ENCODE measurements at places on chromosomes 2 and 18.
A peak's percentile ranks its signal among the peaks of the same experiment; 100 is the strongest.

DNA sequence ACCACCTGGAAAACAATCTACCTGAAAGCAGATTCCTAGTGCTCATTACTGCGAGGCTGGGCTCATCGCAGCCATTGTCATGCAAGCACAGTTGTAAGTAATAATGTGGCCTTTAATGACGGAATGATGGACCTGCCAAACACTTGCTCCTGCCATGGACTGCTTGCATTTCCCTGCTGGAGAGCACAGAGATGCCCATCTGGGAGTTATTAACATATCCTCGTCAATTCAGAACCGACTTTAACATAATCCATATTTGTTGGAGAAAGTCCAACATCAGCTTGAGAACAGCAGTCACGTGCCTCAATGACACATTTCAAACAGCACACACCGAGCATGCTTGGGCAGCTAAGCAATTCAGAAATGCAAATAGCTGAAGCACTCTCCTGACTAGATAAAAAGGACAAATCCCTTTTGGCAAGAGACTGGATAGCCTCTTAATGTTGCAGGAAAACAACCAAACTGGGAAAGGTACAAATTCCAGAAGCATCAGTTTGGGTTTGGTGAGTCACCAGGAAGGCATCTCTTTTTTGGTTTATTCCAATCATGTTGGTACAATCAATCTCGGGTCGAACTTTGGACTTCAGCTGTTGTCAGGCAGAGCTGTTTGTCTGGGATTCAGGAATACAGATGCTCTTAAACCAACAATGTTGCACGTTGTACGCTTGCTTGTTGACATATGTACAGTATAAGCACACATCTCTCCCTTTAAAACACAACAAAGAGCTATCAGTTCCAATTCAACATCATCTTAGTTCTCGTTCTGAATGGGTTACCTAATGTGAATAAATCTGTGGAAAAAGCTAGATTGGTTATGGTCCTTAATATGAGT is 395.8 kb downstream of the LNPK start:
- peak; percentile 42 for DNase-seq

GRCh38 chr2:101597347-101597944 is 100.1 kb upstream of the MAP4K4 start:
- peak; percentile 24 for DNase-seq

DNA sequence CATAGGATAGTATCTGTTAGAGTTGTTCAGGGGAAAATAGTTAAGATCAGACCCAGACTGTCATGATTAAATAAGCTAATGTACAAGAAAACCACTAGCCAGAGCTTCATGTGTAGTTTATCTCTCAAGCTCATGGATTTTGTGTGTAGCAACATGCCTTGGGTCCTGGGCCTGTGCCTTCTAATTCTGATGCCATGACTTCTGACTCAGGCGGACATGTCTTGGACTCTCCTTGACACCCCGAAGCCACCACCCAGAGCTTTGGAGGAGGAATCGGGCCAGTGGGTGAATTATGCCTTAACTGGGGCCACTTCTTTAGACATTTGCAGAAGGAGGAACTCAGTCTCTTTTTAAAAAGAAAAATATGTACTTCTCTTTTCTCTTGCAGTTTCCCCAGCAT is 68.7 kb downstream of the NPAS2 start:
- no peak for DNase-seq

GRCh38 chr2:190182071-190182524 is 119.6 kb upstream of the MSTN start:
- no peak for DNase-seq

GRCh38 chr18:28541276-28541930 is 364.5 kb upstream of the CDH2 start:
- DNase-seq = no peak

- no peak for DNase-seq
These were observed 312.0 kb upstream of the TNP1 start for GRCh38 chr2:217171874-217172273.

DNA sequence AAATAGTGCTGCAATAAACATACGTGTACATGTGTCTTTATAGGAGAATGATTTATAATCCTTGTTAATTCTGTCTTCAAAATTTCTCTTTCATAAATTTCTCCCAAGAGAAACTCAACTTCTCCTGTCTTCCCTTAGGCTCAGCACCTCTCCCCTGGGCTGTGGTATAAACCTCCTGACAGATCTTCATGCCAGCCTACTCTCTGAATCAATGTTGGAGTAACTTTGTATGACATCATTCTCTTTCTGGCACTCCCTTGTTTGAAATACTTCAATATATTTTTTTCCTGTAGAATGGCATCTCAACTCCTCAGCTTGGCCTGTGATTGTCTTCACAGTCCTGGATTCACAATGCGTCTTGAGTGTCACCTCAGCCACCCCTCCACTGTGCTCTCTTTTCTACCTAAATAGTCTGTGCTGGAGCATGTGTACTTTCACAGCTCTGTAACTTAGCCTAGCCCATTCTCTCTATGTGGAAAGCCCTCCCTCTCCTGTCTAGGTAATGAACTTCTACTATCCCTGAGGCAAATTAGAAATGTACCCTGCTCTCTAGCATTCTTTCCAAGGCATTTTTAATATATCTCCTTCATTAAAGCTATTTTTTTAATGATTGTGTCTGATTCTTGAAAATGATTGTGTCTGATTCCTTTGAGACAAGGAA is 649.9 kb upstream of the FANCL start:
- no peak for DNase-seq

GRCh38 chr2:53631313-53632125 is 136.1 kb upstream of the CHAC2 start:
- no peak for DNase-seq

- no peak for DNase-seq
These were observed 86.7 kb upstream of the RANBP2 start for GRCh38 chr2:108632332-108633160.

GRCh38 chr2:186325827-186326535 is 160.1 kb upstream of the ZC3H15 start:
- peak; percentile 64 for DNase-seq

GRCh38 chr2:211741966-211742365 is 796.6 kb downstream of the ERBB4 start:
- no peak for DNase-seq

GRCh38 chr2:230868947-230869913 is 4.5 kb downstream of the ITM2C start:
- no peak for DNase-seq

DNA sequence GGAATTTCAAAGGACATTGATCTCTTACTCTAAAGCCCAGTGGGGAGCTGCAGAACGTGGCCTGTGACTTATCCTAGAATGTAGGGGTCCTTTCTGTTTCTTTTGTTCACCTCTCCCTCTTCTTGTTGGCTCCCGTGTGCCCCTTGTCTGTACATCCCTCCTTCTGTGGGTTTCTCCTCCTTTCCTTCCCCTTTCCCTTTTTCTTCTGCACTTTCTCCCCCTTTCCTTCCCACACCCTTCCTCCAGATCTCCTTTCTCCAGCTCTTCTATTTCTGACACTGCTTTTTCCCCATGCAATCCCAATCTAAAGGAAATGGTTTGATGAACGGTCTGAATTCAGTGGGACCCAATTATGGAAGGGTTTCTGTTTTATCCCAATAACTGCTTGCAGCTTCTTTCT is 35.5 kb upstream of the MAPRE3 start:
- DNase-seq = no peak

DNA sequence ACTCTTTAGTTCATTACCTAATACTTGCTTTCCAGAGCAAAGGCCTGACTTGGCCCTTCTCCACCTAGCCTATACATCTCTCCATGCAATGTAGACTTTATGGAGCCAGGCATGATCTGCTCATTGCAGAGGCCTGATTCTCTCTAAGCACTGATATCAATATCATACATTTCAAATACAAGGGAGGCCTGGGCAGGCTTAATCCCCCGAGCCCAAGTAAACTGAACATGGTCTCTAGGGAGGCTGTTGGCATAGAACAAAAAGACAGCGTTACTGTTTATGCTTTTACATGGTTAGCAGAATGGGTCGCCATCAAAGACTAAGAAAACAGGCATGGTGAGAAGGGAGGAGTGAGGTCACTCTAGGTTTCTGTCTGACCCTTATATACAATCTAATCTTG is 695.1 kb downstream of the ZEB2 start:
- DNase-seq = no peak

- no peak for DNase-seq
These were observed 599.4 kb downstream of the XIRP2 start for GRCh38 chr2:167487728-167488127.

DNA sequence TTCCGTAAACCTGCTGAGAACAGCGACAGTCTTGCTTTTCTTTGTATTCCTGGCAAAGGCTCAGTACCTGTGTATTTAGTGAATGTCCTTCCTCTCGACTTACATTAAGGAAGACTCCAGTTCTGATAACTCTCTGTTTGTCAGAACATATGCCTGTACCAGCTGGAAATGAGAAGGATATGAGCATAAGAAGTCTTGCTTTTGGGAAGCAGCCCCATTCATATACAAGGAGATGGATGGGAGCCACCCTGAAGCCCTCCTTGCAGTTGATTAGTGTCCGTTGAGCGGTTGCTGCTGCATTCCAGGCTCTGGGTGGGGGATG is 59.8 kb downstream of the SH3BP4 start:
- no peak for DNase-seq

DNA sequence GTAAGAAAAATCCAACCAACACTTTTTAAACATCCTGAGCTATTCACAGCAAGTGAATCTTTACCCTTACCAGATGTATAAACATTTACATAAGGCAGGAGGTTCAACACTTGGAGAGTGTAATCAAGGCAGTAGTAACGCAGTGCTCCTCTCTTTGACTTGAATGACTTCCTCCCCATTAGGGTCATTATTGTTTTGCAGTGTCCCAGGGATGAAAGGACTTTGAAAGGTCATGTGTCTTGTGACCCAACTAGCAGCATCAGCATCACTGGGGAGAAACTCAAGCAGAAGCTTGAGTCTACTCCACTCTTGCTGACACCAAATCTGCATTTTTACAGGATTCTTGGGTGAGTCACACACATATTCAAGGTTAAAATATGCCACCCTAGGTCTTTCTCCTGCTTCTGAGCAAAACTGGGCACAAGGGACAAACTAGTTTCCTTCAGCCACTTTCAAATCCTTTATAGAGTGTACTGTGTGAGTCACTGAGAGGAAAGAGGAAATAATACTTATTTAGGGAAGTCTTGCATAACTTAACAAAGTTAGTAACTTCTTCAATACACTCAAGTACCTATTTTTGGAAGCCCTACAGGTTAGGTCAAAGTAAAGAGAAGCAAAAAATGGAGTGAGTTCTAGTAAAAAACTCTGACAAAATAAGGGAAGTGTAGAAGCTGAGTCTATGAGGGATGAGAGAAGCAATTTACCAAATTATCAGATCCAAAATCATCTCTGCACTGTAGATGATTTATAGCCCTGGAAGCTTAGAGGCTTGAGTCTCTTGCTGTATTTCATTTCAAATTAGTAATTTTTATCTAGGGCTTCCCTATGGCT is 51.0 kb upstream of the EML4 start:
- DNase-seq = peak; percentile 97

DNA sequence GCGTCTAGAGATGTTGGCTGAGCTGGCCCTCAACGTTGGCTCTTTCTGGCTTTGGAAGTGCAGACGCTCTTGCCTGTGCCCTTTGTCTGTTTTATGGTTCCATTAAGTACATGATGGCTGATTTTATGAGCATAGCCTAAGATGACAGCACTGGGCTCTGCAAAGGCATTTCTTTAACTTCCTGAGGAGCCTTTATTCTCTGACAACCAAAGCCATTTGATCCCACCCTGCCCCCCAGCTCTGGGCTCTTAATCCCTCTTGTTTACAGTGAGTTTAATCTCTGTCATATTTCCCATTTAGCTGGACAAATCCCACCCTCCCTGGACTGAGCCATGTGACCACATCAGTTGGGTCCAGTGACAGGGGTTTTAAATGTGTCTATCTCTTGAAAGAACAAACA is 195.9 kb downstream of the ACKR3 start:
- DNase-seq = no peak

- no peak for DNase-seq
These were observed 93.9 kb downstream of the MGAT5 start for GRCh38 chr2:134347756-134348155.

- DNase-seq = no peak
These were observed 1072.7 kb downstream of the DSC3 start for GRCh38 chr18:29969876-29970275.

GRCh38 chr18:57621246-57621604 is 411 bp downstream of the NARS1 start:
- DNase-seq = peak; percentile 13

DNA sequence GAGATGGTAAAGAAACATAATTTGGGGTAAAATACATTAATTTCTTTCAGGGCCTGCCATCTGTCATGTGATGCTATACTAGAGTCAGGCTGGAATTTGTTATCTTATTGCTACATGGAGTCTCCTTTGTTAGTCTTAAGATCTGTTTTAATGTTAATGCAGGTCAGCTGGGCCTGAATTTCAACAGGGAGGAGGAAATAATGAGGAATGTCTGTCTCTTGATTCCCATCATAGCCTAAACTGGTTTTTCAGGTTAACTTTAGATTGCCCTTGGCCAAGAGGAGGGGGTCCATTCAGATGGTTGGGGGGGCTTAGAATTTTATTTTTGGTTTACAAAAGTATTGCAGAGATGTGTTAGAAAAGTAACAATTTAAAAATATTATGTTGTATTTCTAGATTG is 19.0 kb upstream of the FEZ2 start:
- no peak for DNase-seq

GRCh38 chr2:217834744-217835513 is 167.9 kb downstream of the TNS1 start:
- DNase-seq = no peak

DNA sequence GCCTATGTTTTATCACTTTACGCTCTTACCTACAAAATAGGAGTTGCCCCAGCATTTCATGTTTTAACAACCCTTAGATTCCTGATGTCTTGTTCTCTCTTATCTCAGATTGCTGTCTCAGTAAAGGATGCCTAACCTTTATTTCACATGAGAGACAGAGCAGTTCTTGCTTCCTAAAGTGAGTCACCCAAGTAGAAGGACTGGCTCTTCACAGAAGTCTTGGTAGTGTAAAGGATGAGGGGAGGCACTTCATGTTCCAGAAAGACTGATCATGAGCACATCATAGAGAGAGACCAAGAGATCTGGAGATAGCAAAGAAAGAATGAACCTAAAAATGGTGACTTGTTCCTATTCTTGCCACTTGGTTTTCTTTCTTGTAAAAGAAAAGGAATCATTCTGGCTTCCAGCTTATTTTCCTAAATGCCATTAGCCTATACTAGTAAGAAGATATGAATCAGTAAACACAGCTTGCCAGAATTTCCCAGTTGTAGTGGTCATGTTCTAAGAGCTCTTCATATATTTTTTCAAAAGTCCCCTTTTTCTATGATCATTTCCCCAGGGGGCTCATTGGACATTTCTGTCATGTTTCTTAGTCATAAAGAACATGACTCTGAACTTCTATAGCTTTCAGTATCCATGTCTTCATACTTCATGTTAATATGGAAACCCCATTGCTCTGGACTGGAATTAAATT is 54.9 kb downstream of the MAPRE2 start:
- peak; percentile 8 for DNase-seq

- DNase-seq = peak; percentile 18
These were observed 533.1 kb upstream of the CHAC2 start for GRCh38 chr2:53234548-53234903.

DNA sequence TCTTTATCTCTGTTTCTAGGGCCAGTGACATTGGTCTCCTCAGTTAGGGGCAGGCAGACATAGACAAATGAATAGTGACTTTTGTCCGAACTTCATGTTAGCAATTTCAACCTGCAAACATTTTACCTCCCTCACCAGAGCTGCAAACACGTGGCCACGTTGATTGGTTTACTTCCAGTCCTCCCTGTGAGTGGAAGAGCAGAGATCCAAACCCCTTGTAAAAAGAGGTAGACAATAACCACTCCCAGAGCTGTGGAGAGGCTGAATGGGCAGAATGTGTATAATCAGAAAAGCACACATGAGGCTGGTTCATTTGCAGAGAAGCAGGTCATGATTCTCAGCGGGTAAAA is 31.1 kb downstream of the CTIF start:
- DNase-seq = no peak
